ENCODE measurements at places on chromosomes 7 and 10. TPM values are rescaled to one million over a fixed set of nuclear protein-coding genes. Genes with fewer than 3 reads are reported as not detected.
A peak's percentile ranks its signal among the peaks of the same experiment; 100 is the strongest.

- DNase-seq: peak; percentile 56
Measured at GRCh38 chr7:12706900-12707536, 19.6 kb downstream of the ARL4A start.

GRCh38 chr7:877312-878232, 1.2 kb downstream of the GET4 start:
- no peak for DNase-seq

DNA sequence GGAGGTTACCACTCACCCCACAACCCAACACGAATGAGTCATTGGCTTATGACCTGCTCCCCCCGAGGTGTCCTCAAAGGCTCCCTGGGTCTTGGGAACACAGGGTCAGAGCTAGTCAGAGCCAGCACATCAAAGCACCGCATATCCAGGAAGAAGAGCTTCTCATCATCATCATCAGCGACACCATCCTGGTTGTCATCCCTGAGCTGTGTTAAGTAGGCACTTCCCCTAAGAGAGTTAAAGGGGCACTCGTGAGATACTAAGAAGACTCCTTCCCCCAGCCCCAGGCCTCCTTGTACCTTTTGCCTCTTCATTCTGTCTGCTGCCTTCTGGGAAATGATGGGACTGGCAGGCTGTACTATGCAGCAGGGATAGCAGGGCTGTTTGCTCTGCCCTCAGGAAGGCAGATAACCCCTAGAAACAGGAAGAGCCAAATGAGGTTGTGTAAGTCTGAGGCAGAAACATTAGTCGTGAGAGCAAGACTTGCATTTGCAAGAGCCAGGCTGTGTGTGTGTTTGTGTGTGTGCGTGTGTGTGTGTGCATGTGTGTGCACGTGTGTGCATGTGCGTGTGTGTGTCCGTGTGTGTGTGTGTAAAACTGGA, 11.1 kb upstream of the CPA1 start:
- DNase-seq: peak; percentile 58

Gene NRCAM
- total RNA-seq: not detected

Gene SKIDA1
- total RNA-seq: 1.9 TPM

Data from M059J (cell line).